Left lung (tissue), 14 donors: ENCODE measurements at places on chromosomes 12 and 14. TPM values are rescaled to one million over a fixed set of nuclear protein-coding genes. Genes with fewer than 3 reads are reported as not detected.

HPD gene
- polyA plus RNA-seq: 0.30 TPM

GRCh38 chr12:10278104-10278503 lies 29.6 kb upstream of the KLRD1 start:
- DNase-seq: no peak

OR11H6 gene
- polyA plus RNA-seq: not detected

DNA sequence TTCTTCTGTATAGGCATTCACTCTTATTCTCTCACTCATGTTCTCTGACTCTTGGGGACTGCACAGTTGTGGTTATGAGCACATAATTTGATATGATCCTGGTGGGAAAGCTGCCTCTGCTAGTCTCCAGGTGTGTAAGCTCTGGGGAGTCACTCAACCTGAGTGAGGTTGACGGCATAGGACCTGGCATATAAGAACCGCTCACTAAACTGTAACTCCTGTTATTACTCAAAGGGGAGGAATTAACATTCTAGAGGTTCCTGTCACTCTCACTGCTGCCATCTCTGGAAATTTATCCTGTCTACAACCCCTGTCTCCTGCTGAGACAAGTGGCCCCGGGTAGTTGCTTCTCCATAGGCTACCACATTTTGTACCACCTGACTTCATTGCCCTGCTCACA lies 14.0 kb downstream of the SRSF5 start:
- no peak for DNase-seq

- DNase-seq: no peak
Observed at GRCh38 chr14:32417956-32418552, 89.0 kb downstream of the AKAP6 start.

DNA sequence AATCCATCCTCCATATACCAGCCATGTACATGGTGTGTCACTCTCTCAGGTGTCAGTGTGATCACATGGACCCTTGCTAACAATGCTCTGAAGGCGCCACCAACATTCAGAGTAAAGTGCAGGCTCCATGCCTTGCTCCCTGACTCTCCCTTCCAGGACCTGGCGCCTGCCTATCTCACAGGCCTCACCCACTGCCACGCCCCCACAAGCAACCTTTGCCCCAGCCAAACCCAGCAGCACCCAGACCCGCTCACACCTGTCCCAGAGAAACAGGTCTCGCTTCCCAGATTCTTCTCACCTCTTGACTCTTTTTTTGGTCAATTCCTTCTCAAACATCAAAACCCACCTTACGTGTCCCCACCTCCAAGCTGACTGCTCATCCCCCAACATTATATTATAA lies 52.3 kb downstream of the KCNK10 start:
- no peak for DNase-seq

DNA sequence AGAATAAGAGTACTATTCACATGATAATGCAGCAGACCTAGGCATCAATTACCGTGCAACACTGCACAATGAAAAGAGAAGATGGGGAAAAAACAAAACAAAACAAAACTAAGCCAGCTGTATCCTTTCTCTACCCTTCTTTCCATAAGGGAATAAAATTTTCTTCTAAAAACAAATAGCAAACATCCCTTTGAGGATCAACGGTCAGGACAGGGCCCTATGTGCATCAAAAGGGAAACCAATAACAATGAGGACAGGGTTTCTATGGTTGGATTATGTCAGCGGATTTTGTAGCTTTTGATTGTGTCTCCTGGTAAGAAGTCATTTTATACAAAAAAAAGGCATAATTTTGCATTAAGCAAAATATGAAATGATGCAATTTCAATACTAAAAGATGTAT lies 350.3 kb downstream of the SLC6A15 start:
- no peak for DNase-seq

- no peak for DNase-seq
Observed at GRCh38 chr12:108933949-108934348, 54.1 kb downstream of the DAO start.

DNA sequence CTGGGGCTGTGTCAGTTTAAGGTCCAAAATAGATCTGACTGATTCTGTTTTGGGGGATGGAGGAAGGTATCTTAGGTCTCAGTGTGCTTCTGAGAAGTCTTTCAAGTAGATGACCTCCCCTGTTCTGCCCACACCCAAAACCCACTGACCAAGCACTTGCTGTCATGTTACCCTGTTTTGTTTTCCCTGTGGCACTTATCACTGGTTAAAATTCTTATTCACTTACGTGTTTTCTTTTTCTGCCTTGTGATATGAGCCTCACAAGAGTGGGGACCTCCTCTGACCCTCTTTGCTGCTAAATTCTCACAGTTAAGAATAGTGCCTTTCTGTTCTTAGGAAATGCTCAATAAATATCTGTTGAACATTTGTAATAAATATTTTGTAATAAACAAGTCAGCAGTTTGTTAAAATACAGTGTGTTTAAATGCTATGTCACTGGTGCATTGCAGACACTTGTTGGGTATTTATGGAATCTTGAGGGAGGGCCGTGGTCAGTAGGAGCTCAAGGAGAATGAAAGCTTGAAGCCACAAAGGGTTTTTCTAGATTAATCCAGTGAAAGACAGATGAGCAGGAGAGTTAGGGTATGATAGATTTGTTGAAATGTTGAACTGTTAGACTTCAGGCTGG lies 20.9 kb downstream of the PLEKHA5 start:
- no peak for DNase-seq

DNA sequence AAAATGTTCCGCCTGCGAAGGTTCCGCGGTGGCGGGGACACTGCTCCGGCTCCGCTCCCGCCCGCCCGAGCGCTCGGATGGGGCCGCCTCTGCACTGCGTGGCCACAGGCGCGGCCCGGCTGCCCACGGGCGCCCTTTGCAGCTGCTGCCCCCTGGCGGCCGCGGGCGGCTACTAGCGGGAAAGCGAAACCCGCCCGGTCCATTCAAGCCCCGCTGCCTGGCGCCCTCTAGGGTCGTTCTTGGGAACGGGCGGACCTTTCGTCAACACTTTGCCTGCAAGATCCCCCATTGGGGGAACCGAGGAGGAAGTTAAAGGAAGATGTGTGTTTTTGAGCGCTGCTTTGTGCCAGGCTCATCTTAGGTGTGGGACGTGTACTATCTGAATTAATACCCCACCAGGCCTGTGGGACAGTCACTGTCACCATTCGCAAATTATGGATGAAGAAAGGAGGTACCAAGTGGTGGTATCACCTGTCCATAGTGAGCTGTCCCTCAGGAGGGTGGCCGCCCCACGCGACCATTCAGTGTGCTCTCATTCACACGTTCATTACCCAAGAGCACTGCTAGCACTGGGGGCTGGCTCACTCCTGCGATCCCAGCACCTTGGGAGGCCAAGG lies 19.4 kb downstream of the GPR132 start:
- DNase-seq: peak; percentile 78

RPGRIP1 gene
- 0.58 TPM for polyA plus RNA-seq

ARHGEF25 gene
- 45.1 TPM for polyA plus RNA-seq

DNA sequence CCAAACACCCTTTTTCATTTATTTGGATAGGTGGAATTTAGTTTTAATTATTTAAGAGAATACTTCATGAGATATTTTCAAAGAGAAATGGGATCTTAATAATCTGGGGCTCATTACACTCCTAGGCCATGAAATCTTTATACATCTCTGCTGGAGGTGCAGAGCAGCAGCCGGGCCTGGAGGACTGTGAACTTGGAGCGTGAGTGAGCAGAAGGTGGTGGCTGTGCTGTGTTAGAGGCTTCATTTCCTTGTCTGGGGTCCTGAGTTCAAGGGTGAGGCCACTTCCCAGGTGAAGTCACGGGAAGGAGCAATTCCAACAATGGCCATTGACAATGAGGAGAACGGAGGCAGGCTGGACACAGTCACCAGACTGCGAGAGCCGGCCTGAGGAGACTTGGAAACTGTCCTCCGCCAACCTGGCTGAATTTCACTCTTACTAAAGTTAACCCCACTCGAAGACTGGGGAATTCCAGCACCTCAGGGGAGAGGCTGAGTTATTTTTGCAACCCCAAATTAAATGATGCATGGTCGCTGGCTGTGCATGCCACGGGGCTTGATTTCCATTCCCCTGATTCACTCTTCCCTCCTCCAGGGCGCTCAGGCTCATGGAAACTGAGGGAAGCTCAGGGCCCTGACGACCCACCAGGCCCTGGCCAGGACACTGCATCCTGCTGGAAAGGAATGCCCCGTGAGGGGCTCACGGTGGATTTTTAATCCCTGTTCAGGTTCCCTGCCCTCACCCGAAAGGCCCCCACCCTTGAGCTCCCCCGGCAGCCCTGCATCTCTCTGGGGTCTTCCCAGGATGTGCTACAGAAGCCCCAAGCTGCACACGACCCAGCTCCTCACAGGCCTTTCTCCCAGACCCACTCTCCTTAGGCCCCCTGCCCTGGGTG lies 22.6 kb upstream of the TRAF3 start:
- no peak for DNase-seq

GRCh38 chr12:118611770-118612169 lies 235.4 kb downstream of the SUDS3 start:
- DNase-seq: no peak

DNA sequence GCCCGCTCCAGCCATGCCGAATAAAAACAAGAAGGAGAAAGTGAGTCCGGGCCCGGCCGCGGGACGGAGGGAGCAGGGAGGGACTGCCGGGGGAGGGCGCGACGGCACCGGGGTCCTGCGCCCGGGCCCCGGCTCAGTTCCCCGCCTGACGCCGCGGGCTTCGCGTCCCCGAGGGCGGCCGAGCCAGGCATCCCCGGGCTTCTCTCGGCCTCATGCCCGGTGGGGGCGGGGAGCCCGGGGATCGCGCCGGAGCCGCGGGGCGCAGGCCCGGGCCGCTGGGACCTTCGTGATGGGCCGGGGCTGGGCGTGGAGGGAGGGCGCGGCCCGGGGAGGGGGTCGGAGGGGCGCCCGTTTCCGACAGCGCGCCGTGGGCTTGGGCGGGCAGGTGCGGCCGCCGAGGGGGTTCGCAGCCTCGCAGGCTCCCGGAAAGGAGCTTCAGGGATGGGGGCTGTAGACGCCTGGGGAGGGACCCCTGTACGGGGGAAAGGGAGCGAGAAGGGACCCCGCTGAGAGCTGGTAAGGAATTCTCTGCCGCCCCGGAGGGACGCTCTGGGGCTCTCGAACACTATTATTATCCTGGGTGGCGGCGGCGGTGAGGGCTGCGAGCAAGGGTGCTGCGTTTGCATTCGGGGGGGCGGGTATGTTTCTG lies 496 bp downstream of the PPP2R5C start:
- no peak for DNase-seq

WSCD2 gene
- polyA plus RNA-seq: 1.3 TPM

TAS2R8 gene
- polyA plus RNA-seq: not detected

GRCh38 chr12:90333424-90333823 lies 621.6 kb downstream of the CCER1 start:
- DNase-seq: no peak

DNA sequence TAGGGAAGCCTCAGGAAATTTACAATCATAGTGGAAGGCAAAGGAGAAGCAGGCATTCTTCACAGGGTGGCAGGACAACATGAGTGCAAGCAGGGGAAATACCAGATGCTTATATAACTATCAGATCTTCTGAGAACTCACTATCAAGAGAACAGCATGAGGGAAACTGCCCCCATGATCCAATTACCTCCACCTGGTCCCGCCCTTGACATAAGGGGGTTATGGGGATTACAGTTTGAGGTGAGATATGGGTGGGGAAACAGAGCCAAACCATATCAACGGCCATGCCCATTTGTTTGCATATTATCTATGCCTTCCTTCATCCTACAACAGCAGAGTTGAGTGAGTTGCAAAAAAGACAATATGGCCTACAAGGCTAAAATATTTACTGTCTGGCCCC lies 140.2 kb upstream of the CCDC196 start:
- DNase-seq: no peak

DNA sequence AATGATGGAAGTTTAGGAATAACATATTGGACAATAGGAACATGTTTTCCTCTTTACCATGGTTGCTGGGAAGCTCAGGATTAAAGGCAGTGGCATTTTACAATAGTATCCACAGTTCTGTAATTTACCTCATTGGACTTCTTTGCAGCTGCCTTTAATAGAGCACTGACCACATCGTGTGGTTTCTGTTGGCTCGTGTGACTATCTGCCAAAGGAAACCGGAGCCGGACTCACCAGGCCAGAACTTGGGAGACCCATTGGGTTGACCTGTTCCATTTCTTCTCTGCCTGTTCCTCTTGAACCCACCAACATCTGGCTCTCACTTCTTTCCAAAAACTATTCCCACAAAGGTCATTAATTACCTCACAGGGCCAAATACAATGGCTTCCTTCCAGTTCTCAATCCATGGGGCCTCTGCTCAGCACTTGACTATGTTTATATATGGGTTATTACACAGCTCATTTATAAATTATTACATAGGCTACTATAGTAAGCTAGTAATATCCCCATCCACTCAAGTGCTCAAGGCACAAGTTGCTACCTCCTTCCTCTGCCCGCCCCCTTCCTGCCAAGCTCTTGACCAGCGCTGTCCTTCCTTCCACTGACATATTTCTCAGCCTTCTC lies 121.5 kb upstream of the VASH1 start:
- DNase-seq: no peak

PLD4 gene
- polyA plus RNA-seq: 4.6 TPM

DNA sequence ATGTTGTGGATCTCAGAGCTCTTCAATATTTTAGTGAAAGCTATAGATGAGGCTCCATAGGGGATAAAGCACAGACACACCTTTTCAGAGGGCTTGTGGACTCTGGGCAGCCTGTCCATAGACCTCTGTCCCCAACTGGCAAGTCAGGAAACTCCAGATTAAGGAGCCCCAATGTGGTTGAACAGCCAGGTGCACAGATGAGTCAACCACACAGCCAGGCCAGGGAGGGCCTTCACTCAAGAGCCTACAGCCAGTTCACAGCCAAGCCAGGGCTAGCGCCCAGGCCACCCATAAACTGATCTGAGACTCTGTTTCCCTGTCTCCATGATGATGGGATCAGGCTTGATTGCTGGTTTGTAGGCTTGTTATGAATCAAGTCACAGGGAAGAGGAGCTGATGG lies 1.0 kb upstream of the BDKRB2 start:
- DNase-seq: no peak

OR4K15 gene
- not detected for polyA plus RNA-seq

DNA sequence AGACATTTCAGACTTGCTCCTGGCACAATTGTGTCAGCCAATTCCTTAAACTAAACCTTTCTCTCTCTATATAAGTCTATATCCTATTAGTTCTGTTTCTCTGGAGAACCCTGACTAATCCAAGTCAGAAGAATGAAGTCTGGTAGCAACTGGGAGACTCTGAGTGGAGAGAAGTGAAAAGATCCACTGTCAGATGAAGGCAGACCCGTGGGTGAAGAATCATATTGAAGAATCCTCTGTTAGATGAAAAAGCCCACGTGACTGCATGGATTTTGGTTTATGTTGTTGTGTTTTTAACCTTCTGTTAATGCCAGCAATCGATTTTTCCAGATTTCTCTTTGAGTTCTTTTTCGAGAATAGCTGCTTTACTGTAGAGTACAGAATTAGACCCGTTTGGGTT lies 29.5 kb upstream of the APOLD1 start:
- DNase-seq: no peak
